Activated naive CD4-positive, alpha-beta T cell treated with Interleukin-2 at 50 U/mL for 16 hours (primary cell): ENCODE measurements at places on chromosomes 13 and 19.
A peak's percentile ranks its signal among the peaks of the same experiment; 100 is the strongest.

DNA sequence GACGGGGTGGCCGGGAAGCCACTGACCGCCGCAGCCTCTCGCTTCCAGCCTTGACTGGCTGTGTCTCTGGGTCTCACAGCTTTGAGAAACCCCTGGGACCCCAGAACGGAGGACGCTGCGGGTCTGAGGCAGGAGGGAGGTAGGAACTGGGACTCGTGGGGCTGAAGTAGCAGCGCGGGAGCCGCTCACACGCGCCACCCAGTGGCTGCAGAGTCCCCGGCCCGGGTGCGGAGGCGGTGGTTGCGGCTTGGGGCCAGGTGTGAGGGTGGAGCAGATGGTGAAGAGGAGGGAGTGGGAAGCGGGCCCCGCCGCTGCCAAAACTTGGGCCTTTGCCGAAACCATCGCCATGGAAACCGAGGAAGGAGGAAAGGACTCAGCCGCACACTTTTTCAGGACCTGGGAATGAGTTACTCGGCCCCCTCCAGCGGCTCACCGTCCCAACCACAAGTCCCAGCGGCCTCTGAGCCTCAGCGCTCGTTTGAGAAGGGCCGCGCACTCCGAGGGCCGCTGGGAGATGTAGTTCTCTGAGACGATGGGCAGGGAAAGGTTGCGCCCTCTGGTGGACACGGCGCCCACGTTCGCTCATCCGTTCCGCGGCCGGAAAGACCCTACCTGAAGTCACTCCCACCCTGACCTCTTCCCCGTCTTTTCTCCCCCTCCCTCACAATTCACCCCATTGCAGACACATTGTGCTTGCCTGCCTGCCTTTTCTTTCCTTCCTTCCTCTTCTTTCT is 2.2 kb upstream of the SLC17A7 start:
- peak; percentile 94 for DNase-seq

GRCh38 chr13:97493456-97493855 is 59.5 kb downstream of the RAP2A start:
- no peak for DNase-seq

DNA sequence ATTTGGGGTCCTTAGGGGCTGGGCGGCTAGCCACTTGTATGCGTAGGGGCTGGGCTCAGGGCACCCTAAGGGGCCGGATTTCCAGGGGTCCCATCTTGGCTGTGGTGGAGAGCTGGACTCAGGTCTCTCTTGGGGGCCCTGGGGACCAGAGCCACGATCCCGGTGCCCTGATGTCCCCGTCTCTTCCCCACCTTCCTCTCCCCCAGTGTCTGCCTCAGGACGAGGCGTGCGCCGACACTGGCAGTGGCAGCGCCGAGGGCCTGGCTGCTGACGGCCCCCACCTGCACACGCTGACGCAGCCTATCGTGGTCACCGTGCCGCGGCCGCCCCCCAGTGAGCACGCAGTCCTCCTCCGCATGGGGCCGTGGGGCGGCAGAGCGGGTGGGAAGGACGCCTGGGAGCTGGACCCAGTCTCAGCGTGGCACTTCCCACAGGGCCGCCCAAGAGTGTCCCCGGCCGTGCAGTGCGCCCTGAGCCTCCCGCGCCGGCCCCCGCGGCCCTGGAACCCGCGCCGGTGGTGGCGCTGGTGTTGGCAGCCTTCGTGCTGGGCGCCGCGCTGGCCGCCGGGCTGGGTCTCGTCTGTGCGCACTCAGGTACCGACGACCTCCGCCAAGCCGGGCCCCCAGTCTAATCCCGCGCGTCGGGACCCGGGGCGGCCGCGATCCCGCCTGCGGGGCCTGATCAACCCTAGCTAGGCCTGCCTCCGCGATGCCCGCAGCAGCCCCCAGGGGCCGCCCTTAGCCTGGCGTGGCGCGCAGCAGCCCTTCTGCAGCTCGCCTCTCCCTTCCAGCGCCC is 2.7 kb upstream of the SNAPC2 start:
- DNase-seq = peak; percentile 70

DNA sequence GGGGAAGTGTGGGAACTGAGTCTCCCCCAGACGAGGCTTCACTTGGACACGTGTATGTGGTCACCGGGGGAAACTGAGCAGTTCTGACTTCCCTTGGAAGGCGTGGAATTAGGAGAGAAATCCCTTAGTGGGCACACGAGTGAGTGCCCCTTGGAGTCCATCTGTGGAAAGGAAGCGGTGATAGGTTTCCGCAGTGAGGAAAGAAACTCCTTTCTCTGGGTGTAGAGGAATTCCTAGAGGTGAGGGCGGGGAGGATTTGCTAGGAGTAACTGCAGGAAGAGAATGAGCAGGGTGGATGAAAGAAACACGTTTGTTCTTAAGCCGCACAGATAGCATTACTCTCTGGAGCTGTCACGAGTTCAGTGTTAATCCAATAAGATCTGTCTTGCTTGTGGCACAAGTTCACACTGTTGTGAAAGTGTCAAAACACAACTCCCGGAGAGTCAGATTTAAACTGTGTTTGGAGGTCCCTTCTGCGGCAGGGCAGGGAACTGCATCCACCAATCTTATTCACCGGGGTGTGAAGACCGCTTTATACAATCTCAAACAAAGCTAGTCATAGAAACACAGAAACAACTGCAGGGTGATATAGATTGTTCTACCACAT is 1.2 kb downstream of the KL start:
- peak; percentile 18 for DNase-seq

DNA sequence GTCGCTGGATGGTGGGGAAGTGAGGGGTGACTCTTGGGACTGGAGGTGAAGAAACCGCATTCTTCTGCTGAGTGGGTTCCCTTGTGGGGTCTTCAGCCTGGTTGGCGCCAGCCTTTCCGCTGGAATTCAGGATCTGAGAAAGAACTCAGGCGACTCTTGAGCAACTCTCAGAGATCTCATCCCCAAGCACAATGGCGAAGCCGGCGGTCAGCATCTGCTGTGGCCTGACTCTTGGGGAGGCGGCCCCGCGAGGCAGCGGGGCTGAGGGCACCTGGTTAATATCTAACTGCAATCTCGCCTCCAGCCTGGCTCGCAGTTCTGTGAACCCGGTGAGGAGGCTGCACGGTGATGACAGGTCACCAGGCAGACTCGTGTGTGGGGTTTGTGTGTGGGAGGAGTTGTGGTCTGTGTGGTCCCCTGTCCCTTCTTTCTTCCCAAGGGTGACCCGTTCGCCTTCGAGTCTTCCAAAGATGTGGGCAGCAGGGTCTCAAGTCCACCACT is 883 bp downstream of the ZNF441 start:
- peak; percentile 30 for DNase-seq
